Esophagus mucosa (tissue), 1 donor: ENCODE measurements at places on chromosomes 3 and 15.
A peak's percentile ranks its signal among the peaks of the same experiment; 100 is the strongest.

DNA sequence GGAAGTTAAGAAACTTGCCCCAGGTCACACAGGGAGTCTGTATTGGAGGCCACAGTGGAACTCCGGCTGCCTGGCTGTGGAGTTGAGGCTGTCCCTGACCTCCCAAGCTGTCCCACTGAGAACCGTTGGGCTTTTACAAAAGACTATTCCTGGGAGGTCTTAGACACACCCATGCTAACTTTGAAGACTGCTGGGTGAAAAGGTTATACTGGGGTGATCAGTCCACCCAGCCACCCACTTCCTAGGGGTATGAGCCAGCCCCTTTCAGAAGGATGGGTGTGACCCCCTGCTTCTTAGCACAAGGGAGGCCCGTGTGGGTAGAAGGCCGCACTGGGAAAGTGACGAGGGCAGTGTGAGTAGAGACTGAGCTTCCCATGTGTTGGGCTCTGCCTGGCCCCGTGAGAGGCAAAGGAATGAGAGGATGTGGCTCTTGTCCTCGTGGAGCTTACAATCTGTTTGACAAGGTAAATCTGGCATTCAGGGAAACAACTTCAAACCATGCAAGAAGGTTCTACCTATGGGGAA is 19.0 kb downstream of the MRAS start:
- no peak for ATAC-seq

- no peak for ATAC-seq
Observed at GRCh38 chr3:8353364-8353763, 148.3 kb upstream of the LMCD1 start.

GRCh38 chr3:113498221-113499005 is 16.5 kb downstream of the SPICE1 start:
- ATAC-seq = no peak

GRCh38 chr3:187706971-187707370 is 4.6 kb upstream of the RTP2 start:
- no peak for ATAC-seq

DNA sequence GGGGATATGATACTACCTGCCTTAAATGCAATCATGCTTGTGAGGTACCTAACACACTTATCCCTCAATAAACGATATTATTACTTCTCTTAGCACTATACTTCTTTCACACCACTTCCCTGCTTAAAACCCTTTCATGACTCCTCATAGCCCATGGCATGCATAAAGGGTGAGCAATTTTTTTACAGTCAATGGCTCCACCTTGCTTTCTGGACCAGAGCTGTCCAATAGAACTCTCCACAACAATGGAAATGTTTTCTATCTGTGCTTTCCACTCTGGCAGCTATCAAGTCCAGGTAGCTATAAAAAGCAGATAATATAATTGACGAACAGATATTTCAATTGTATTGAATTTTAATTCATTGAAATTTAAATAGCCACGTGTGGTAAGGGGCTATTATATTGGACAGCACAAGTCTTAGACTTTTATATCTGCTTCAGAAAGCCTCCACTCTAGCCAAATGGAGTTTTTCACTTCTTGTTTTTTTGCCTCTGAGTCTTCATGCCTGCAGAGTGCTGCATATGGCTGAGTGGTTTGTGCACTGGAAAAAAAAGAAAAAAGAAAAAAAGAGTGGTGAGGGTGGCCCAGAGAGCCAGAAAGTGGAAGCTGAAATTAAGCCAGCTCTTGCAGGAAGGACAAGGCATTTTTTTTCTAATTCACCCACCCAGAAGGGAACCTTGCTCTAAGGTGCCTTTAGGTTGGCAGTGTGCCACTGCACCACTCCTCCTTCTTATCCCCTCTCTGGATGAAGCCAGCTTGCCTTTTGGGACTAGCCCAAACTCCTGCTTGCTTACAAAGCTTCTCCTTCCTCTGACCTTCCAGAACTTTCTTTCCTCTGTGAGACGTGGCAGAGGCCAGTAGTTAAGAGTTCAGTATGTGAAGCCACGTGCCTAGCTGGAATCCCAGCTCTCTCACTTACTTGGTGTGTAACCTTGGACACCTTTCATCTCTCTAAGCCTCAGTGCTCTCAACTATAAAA is 239.0 kb upstream of the LRTM1 start:
- no peak for ATAC-seq

GRCh38 chr3:140420621-140421357 is 257.1 kb upstream of the TRIM42 start:
- no peak for ATAC-seq

- ATAC-seq = no peak
Observed at GRCh38 chr3:153354641-153355040, 192.6 kb downstream of the RAP2B start.

DNA sequence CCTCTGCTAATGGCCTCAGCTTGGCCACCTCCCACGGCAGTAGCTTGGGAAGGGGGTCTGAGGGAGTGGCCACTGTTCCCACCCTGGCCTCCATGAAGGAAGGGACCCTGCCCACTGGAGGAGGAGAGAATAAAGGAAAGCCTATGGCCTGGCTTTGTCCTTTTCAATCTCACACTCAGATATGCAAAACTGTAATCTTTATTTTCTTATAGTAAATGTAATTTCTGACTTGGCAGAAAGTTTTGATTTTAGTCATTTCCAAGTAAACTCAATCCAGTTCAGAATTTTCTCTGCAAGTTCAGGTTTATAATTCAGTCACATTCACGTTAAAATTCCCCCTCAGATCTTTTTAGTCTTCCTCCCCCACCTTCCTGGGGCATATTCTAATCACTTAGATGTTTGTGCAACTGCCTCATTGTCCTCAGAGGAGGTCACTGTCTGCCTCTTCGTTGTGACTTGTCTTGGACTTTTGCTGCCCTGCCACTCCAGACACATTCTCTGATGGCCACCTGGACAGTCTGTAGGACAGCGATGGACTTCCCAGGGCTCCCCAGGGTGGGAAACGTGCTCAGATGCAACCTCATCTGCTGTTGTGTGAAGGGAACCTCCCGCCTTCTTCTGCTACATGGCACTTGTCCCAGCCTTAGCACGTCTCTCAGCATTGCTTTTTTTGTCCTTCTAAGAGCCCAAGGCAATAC is 222.8 kb upstream of the TBL1XR1 start:
- no peak for ATAC-seq

DNA sequence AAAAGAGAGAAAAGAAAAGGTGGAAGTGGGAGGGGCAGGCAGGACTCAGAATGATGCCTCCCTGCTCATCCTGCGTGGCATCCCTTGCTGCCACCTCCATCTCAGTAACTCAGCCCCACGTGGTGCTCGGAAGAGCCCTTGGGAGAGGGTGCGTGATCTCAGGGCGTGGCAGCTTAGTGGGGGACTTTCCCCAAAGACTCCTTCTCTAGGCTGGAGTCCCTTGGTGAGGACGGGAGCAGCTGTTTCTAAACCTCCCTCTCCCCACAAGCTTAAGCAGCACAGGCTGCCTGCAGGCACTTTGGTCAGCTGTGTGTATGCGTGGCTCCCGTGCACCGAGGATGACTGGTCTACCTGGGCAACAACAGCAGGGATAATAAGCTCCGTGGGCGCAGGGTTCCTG is 7.4 kb upstream of the ANPEP start:
- ATAC-seq = peak; percentile 36

GRCh38 chr3:159513867-159514380 is 474.7 kb upstream of the IL12A start:
- no peak for ATAC-seq

DNA sequence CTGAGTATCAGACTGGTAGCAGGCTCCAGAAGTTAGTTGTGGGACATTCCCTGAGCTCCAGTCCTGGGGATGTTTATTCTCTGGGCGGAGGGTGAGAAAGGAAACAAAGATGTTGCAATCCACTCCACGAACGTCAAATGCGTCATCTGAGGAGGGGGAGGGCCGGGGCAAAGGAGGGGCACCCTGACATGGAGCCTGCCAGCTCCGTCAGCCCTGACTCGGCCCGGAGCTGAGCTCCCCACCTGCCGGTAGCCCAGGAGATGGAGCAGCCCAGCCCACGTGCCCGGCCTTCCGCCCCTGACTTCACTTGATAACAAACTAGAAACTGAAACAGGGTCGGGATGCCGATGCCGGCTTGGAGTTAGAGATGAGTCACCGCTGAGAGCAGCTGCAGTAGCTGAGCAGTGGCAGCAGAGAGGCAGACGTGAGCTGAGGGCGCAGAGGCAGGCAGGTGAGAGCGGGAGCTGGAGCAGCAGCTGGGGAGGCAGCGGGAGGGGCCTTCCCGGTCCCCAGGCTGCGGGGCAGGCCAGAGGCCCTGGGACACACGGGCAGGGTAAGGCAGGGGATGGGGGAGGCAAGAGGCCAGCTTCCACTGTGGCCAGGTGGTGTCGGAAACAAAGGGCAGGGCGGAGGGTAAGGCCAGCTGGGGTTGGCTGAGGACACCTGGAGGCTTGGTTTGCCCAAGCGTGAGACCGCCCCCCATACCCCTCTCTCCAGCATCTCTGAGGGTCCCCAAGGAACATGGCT is at the start of gene ISG20:
Gene ISG20 (plus strand): TSS at position 391 of the 747 bp plus-strand sequence. CDS start 351 bp downstream, at position 742.
- ATAC-seq = peak; percentile 93

DNA sequence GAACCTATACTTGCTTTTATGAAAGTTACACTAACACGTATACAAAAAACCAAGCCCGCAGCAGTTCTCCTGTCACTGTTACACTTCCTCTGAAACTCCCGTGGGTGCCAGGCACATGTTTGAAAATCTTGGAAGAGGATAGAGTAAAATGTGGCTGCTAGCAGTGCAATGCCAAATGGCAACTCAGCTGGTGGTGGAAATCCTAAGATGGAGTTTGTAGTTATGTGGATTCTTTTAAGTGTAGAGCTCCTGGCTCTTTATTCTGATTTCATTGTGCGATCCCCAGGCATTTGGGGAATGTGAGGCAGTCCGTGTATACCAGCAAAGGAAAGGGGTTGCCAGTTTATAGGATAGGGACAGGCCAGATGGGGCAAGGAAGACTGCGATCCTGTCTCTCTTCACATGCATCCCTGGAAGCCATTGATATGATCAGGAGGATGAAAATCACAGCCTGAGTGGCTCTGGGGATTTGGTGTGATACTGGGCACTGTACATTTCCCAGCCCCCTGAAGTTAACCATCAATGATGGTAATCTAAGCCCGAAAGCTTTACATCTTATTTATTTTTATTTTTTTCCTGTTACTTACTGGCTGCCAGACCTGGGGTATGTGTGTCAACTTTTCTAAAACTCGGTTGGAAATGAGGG is 1.1 kb downstream of the STAC start:
- ATAC-seq = no peak

DNA sequence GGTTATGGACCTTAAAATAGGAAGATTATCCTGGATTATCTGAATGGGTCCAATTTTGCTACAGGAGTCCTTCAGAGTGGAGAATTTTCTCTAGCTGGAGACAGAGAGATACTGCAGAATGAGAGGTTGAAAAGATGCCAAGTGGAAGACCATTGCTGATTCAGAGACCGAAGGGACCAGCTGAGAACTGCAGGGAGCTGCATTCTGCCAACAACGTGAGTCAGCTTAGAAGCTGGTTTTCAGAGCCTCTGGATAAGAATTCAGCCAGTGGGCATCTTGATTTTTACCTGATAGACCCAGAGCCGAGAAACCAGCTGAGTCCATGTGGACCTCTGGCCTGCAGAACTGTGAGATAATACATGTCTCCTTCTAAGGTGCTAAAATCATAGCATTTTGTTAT is 234.0 kb downstream of the NR2F2 start:
- ATAC-seq = no peak

GRCh38 chr3:5505163-5505562 is 317.7 kb downstream of the EDEM1 start:
- no peak for ATAC-seq

GRCh38 chr3:171129827-171130226 is 103.3 kb upstream of the SLC2A2 start:
- no peak for ATAC-seq

DNA sequence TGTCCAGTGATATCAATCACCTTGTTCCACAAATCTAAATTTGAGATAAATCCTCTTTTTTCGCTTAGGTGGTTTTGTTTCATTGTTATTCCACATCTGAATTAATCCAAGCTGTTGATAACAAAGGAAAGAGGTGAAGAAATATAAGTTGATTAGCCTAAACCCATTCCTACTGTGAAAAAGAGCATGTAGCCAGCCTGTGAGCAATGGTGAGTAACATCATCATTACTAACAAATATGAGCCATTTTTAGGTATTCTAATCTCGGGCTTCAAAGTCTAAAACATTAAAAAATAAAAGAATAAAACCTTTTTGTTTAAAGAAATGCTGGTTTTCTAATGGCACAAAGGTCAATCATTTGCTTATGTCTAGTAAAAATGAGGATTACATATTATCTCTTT is 52.1 kb upstream of the P3H2 start:
- no peak for ATAC-seq

- no peak for ATAC-seq
Observed at GRCh38 chr3:9201266-9201665, 48.2 kb downstream of the SRGAP3 start.

GRCh38 chr3:187318819-187319616 is 27.5 kb upstream of the MASP1 start:
- ATAC-seq = peak; percentile 55

GRCh38 chr3:48428088-48428571 is 1.8 kb downstream of the PLXNB1 start:
- ATAC-seq = no peak

- no peak for ATAC-seq
Observed at GRCh38 chr3:180282386-180282785, 245.6 kb upstream of the PEX5L start.

- ATAC-seq = no peak
Observed at GRCh38 chr3:127755305-127755681, 67.0 kb downstream of the MGLL start.

GRCh38 chr15:33438396-33438795 is 127.6 kb downstream of the RYR3 start:
- ATAC-seq = no peak

GRCh38 chr3:86654806-86655460 is 336.0 kb downstream of the VGLL3 start:
- no peak for ATAC-seq

DNA sequence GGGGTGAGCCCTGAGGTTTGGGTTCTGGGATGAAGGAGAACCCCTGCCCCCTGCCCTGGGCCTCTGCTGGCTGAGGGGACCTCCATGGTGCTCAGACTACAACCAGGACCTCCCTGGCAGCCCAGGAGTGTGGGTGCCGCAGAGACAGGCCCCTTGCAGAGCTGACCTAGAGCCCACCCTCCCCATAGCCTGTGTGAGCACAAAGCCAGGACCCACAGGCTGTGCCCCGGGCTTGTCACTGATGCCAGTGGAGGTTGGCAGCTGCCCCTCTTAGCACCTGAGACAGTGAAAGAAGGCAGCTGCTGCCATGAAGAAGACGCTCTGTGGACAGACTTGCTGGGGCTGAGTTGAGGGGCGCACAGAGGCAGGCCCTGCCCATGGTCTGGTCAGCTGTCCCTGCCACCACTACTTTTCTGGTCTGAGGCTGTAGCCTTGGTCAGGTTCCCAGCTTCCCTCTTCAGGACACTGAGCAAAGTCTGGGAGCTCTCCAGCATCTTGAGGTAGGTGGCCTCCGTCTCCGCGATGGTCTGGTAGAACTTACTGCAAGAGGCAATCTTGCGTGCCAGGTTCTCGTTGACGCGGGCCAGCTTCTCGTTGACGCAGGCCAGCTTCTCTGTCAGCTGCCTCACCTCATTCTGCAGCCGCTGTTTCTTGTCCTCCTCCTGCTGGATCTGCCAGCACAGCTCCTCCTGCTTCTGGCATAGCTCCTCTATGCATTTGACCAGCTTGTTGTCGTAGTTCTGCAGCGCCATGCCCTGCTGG is 23.0 kb downstream of the USP4 start:
- peak; percentile 28 for ATAC-seq

GRCh38 chr3:78426454-78426853 is 1341.3 kb downstream of the ROBO1 start:
- no peak for ATAC-seq

GRCh38 chr3:105367063-105367405 is 325 bp downstream of the ALCAM start:
- no peak for ATAC-seq

- ATAC-seq = no peak
Observed at GRCh38 chr3:110181226-110181625, 843.9 kb upstream of the DPPA4 start.
